ENCODE measurements at places on chromosomes 4 and X.

DNA sequence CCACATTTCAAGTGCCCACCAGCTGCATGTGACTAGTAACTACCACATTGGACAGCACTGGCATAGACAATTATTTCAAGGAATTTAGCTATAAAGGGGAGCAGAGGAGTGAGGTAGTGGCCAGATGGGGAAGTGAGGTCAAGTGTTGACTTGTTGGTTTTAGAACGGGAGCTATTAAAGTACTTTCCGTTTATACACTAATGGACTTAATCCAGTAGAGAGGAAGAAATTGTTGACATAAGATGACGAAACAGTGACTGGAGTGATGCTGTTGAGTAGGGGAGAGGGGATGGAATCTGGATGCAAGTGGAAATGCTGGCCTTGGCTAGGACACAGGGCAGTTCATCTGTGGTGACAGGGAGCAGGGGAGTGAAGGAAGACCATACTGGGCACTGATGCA is 154.4 kb downstream of the AMMECR1 start:
- no peak for DNase-seq

DNA sequence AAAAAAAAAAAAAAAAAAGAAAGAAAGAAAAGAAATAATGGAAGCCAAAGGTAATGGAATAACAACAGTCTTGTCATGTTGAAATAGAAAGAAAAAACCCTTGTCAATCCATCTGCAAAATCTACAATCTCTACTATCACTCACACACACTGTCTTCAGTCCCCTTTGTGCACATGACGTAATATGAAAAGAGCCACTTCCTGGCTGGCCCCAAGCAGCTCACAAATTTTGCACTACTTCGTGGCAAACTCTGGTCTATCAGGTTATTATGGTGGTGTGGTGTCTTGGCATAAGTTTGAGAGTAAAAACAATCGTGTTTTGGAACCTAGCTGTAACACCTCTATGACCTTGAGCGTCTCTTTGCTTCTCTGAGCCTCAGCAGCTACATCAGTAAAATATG is 8.3 kb upstream of the AFAP1 start:
- DNase-seq, result no peak

GRCh38 chr4:110527156-110527555 is 51.2 kb downstream of the ENPEP start:
- DNase-seq, result no peak

- DNase-seq, result no peak
Measured at GRCh38 chrX:112818114-112819007, 22.3 kb downstream of the AMOT start.

GRCh38 chrX:10602646-10603045 is 17.7 kb downstream of the MID1 start:
- no peak for DNase-seq

- no peak for DNase-seq
Measured at GRCh38 chr4:2276581-2277325, 14.8 kb upstream of the MXD4 start.

GRCh38 chrX:113962343-113962742 is 621.5 kb upstream of the HTR2C start:
- no peak for DNase-seq

All from activated T-helper 1 cell treated with Interleukin-2 at 50 U/mL for 16 hours (primary cell).